ENCODE measurements at places on chromosomes 3 and 15.

- no peak for DNase-seq
These were observed 43.3 kb downstream of the SUCNR1 start for GRCh38 chr3:151916781-151917180.

GRCh38 chr3:14875411-14876175 lies 56.8 kb downstream of the FGD5 start:
- DNase-seq: no peak

DNA sequence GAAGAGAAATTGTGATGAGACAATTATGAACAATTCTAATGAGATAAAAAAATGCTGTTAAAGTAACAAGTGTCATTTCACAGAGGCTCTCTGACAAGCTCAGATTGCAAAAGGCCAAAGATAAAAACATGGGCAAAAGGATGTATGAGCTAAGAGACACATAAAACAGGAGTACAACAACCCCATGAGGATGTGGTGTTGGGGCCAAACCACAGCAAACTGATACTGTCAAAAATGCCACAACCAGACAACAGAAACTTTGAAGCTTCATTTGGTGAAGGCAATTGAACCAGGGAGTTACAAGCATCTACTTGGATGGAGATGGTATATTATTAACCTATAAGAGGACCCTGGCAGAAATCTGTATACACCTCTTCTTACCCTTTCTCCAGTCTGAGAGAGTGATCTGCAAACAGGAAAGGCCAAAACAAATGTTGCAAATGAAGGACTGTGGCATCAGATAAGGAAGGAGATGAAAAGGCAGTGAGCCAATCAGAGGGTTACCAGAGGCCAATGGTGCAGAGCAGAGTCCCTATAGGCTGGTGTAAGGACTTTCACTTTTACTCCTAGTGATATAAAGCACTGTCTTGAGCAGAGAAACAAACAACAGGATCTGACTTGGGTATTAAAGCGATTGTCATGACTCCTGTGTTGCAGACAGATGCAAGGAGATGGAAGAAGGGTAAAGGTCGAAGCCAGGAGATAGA lies 659.0 kb downstream of the NTRK3 start:
- DNase-seq: no peak

DNA sequence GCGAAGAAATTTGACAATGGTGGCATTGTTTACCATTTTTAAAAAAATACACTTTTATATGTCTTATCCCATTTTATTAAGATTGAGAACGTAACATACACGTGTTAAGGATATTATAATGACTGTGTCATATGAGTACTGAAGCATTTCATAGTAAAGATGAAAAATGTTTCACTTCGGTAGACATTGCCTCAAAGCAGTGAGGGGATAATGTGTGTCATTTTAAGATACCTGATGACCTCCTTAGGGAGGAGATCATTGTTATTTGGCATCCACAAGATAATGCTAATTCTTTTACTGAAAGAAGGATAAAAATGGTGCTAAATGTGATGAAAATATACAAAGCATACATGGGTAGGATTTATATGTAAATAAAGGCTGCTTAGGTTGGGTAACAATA lies 107.3 kb downstream of the STAC start:
- no peak for DNase-seq

- DNase-seq: no peak
These were observed 84.3 kb downstream of the FLNB start for GRCh38 chr3:58092521-58092920.

- DNase-seq: no peak
These were observed 271.4 kb downstream of the POLQ start for GRCh38 chr3:121274411-121274810.

GRCh38 chr15:82079736-82080135 lies 33.9 kb upstream of the MEX3B start:
- DNase-seq: no peak

- DNase-seq: no peak
These were observed 125.8 kb upstream of the STT3B start for GRCh38 chr3:31406896-31407295.

Data from cortex of kidney (tissue), 1 donor.